ENCODE measurements at places on chromosomes 3 and 15. TPM values are rescaled to one million over a fixed set of nuclear protein-coding genes. Genes with fewer than 3 reads are reported as not detected.

DNA sequence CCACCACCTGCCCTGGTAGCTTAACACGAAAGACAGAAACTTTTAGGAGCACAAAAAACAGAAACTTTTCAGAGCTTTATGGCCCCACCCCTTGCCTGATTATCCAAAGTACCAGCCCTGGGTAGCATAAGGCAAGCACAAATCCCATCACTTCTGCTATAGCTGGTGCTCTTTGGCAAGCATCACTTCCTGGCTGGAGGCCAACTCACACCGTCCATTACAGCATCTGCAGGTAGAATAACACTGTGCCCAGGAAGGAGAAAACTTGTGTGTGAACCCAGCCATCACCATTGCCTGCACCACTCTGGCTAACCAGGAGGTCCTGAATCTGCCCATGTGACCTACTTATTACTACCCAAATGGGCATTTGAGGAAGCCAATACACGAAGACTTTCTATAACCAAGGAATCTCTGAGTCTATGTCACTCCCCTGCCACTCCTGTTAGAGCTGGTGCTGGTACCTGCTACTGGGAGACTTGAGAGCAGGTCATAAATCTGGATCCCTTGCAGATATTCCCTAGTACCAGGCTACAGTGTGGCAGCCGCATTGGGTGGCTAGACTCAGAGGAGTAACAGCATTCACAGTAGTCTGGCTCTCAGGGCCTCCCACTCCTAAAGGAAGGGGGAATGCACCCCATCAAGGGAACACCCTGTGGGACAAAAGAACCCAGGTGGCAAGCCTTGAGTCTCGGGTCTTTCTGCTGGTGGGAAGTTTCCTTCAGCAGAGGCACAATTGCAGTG lies 73.3 kb upstream of the AKAP13 start:
- H3K27me3 ChIP-seq, result no peaks in the 10 kb centered on the region
- no peak overlapping the region for H3K27ac ChIP-seq
- no peaks in the 10 kb centered on the region for H3K36me3 ChIP-seq
- DNase-seq, result no peak

DNA sequence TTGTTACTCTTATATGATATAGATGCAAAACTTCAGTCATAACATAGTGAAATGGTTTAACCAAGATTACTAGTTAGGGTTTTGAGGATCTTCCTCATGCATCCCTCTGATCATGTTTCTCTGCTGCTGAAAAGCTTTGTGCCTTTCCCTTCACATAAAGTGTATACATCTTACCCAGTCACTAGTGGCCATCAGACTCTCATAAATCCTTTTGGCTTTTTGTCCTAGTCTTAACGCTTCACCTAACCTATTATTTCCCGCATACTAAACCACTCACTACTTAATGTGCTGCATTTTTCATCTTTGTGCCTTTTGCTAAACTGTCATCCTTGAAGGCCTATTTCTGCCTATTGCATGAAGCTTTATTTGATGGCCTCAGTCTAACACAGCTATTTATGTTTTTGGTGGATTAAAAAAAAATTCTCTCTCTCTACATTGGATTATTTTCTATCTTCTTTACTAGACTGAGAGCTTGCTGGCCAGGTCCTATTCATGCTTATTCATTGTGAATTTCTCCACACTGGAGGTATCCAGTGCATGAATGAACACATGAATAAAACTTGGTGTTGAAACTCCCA lies 717.6 kb upstream of the GOLIM4 start:
- H3K4me3 ChIP-seq, result no peak overlapping the region
- H3K4me1 ChIP-seq, result no peaks in the 10 kb centered on the region
- no peaks in the 10 kb centered on the region for H3K36me3 ChIP-seq

- H3K27me3 ChIP-seq, result no peaks in the 10 kb centered on the region
- peaks cover 44% of the 10 kb centered on the region for H3K36me3 ChIP-seq
- H3K4me3 ChIP-seq, result no peak overlapping the region
- no peaks in the 10 kb centered on the region for H3K4me1 ChIP-seq
- no peak overlapping the region for H3K27ac ChIP-seq
- no peak for DNase-seq
Observed at GRCh38 chr15:42721016-42721415, 15.9 kb downstream of the CDAN1 start.

GRCh38 chr3:110178965-110179364 lies 841.6 kb upstream of the DPPA4 start:
- no peak overlapping the region for H3K4me3 ChIP-seq
- no peak overlapping the region for H3K27ac ChIP-seq
- no peaks in the 10 kb centered on the region for H3K4me1 ChIP-seq
- H3K27me3 ChIP-seq, result no peaks in the 10 kb centered on the region

- no peaks in the 10 kb centered on the region for H3K36me3 ChIP-seq
- no peak overlapping the region for H3K27ac ChIP-seq
- DNase-seq, result no peak
- H3K4me3 ChIP-seq, result no peak overlapping the region
- H3K4me1 ChIP-seq, result peaks cover 7% of the 10 kb centered on the region
Observed at GRCh38 chr3:66609660-66610561, 109.1 kb upstream of the LRIG1 start.

DNA sequence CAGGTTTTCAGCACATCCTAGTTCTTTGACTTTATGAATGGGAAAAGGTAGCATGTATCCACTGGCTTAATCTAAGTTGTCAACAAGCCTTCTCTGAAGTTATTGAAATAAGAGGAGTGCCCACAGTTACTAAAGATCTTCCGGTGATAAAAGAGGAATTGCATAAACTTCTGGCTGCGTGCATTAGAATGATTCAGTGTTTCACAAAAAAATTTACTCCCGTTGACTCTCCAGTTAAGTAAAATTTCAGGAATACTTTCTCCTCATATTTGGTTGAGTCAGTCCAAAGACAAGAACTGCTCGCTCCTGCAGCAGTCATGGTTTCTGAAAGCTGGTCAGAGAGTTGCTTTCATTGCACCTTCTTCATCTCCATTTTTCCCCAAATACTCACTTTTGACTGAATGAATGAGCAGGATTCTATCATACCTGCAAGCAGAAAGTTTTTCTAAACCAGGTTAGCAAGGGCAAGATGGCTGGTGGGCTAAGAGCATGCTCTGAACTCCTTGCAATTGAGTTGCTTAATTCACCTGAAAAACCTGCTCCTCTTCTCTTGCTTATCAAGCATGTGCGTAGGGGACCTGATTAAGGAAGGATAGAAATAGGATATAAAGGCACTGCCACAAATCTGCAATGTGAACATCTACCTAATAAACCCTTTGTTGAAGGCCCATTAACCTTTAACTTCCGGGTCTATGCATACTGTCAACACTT lies 64.2 kb upstream of the TIMP4 start:
- no peak overlapping the region for H3K4me3 ChIP-seq
- H3K4me1 ChIP-seq, result no peaks in the 10 kb centered on the region
- peaks cover 5% of the 10 kb centered on the region for H3K27me3 ChIP-seq
- H3K36me3 ChIP-seq, result no peaks in the 10 kb centered on the region
- H3K27ac ChIP-seq, result no peak overlapping the region

DNA sequence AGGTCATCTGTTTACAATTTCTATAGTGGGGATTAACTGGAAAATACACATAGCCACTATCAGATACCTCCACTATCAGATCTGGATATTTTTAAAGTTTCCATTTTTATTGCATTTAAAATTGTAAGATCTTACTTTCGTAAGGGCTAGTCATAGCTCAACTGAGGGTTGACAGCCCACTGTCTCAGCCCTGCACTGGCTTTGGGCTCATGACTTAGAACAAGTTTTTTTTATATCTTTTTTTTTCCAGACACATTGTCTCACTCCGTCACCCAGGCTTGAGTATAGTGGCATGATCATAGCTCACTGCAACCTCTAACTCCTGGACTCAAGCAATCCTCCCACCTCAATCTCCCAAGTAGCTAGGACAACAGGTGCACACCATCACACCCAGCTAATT lies 48.8 kb upstream of the DNAJC13 start:
- no peaks in the 10 kb centered on the region for H3K27me3 ChIP-seq
- no peaks in the 10 kb centered on the region for H3K36me3 ChIP-seq
- H3K4me3 ChIP-seq, result no peak overlapping the region
- DNase-seq, result no peak
- H3K27ac ChIP-seq, result no peak overlapping the region

- no peak overlapping the region for H3K4me3 ChIP-seq
- no peak for DNase-seq
- H3K27me3 ChIP-seq, result no peaks in the 10 kb centered on the region
Observed at GRCh38 chr15:92971713-92972112, 71.6 kb downstream of the CHD2 start.

Gene TTLL13
- total RNA-seq, result 1.8 TPM

Gene ARPIN
- not detected for total RNA-seq

Gene TLR9
- 0.08 TPM for total RNA-seq

Data from CD4-positive, alpha-beta T cell (primary cell).